Endodermal cell (in vitro differentiated cells): ENCODE measurements at places on chromosomes 2 and 18. TPM values are rescaled to one million over a fixed set of nuclear protein-coding genes. Genes with fewer than 3 reads are reported as not detected.

The MAP2 gene
- 1.1 and 1.8 TPM in 2 replicates for total RNA-seq

The SLC39A6 gene
- total RNA-seq: 33.2 and 34.1 TPM in 2 replicates

The TNFAIP6 gene
- total RNA-seq: 0.16 TPM in 1 of 2 replicates, not detected in the other

The GCG gene
- not detected in 2 replicates for total RNA-seq

The ACMSD gene
- total RNA-seq: not detected in 3 replicates

The RAX gene
- 0.18 TPM in 1 of 2 replicates, not detected in the other for total RNA-seq

The RFTN2 gene
- 0.34 and 0.55 TPM in 2 replicates for total RNA-seq

The SLC4A5 gene
- 2.4 and 3.7 TPM in 2 replicates for total RNA-seq

The ZNF516 gene
- 77.9 to 89.7 TPM (median 89.5 TPM) in 3 replicates for total RNA-seq

The LCT gene
- total RNA-seq: 0.11 TPM in 2 replicates

The KIAA1328 gene
- total RNA-seq: 7.8 to 9.9 TPM (median 8.4 TPM) in 3 replicates

The GKN1 gene
- not detected in 3 replicates for total RNA-seq

GRCh38 chr18:13572148-13572547, 154.2 kb downstream of the FAM210A start:
- H3K4me3 ChIP-seq: no peak overlapping the region
- no peaks in the 10 kb centered on the region for H3K27me3 ChIP-seq
- H3K36me3 ChIP-seq: no peaks in the 10 kb centered on the region
- no peak for DNase-seq

DNA sequence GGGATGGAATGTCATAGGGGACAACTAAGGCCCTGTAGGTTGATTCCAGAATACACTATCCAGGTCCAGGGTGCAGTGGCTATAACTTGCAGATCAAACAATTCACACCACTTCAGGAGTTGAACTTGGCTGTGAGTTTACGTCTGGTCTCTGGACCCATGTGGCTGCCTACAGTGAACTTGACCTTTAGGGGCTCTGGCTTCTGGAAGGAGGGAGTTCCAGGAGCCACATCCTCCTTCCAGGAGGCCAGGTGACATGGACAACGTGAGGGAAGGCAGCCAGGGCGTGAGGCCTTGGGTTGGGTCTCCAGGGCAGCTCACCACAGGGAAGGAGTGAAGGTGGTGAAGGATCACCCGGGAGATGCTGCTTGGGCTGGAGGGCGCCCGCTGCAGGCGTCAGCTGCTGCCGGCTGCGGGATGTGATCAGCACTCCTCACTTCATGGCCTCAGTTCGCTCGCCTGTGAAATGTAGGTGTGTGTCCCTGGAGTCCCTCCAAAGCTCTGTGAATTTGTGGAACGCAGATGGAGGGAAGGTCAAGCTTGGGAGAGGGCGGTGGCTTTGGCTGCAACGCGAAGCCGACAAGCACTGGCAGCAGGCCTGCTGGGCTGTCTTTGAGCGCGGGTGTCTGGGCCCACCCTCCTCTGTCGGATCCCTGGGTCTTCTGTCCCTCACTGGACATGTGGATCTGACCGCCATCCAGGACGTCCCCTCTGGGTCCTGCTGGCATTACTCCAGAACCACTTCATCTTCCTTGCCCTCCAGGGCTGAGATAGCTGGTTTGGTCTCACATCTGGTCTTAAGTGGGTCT, 146.5 kb downstream of the GLI2 start:
- DNase-seq: no peak
- no peaks in the 10 kb centered on the region for H3K27me3 ChIP-seq
- peaks cover 4% of the 10 kb centered on the region for H3K4me1 ChIP-seq
- H3K36me3 ChIP-seq: no peaks in the 10 kb centered on the region
- no peak overlapping the region for H3K27ac ChIP-seq
- H3K4me3 ChIP-seq: no peak overlapping the region

GRCh38 chr2:71157124-71157793, 26.8 kb downstream of the MPHOSPH10 start:
- no peaks in the 10 kb centered on the region for H3K27me3 ChIP-seq
- no peaks in the 10 kb centered on the region for H3K4me1 ChIP-seq
- H3K36me3 ChIP-seq: no peaks in the 10 kb centered on the region
- DNase-seq: peak; percentile 95

DNA sequence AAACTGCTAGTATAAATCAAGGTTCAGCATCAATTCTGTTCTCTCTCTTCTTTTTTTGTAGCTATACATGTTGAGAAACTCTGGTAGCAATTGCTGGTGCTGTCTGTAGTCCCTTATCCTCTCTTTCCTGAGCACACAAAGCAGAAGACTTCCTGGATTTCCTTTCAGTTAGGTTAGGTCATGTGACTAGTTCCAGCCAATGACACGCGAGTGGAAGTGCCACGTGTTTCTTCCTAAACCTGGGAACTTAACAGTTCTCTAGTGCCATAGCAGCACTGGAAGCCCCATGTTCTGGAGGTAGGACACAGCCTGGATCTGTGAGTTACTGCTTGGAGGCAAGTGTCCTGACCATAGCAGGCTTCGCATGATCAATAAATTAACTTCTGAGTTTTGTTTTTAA, 125.9 kb downstream of the PLA2R1 start:
- no peaks in the 10 kb centered on the region for H3K4me1 ChIP-seq
- DNase-seq: peak; percentile 62
- H3K27me3 ChIP-seq: no peaks in the 10 kb centered on the region
- H3K4me3 ChIP-seq: no peak overlapping the region

- DNase-seq: peak; percentile 77
- H3K27me3 ChIP-seq: no peaks in the 10 kb centered on the region
- no peak overlapping the region for H3K27ac ChIP-seq
- peaks cover 3% of the 10 kb centered on the region for H3K4me1 ChIP-seq
- H3K4me3 ChIP-seq: no peak overlapping the region
Observed at GRCh38 chr2:42095923-42096408, 48.1 kb downstream of the PKDCC start.

DNA sequence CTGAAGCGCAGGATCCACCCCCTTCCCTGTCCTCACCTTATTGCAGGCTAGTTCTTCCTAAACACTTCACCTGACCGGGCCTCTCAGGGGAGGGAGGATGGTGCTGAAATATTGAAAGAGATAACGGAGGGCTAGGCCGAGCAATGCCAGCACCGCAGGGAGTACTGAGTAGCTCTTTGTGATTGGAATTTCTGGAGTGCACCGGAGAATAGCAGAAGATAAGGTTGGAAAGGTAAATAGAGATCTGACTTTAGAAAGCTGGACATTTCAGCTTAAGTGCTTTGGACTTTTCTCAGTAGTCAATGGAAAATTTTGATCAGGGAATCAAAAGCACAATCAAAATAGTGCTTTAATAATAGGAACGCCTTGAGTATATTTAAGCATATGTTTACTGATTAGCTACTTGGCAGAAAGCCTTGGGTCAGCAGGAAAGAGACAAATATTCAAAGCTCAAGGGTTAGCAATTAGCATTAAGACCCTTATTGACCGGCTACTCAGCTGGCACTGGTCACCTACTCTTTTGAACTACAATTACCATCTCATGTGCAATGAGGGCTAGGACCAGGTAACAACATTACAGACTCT, 142.9 kb upstream of the NDUFV2 start:
- no peak overlapping the region for H3K4me3 ChIP-seq
- DNase-seq: peak; percentile 76
- H3K36me3 ChIP-seq: no peaks in the 10 kb centered on the region
- H3K4me1 ChIP-seq: peaks cover 8% of the 10 kb centered on the region

GRCh38 chr18:72086421-72086820, 457.7 kb downstream of the CBLN2 start:
- H3K27me3 ChIP-seq: no peaks in the 10 kb centered on the region
- DNase-seq: no peak
- H3K27ac ChIP-seq: no peak overlapping the region
- H3K4me1 ChIP-seq: no peaks in the 10 kb centered on the region
- no peak overlapping the region for H3K4me3 ChIP-seq

DNA sequence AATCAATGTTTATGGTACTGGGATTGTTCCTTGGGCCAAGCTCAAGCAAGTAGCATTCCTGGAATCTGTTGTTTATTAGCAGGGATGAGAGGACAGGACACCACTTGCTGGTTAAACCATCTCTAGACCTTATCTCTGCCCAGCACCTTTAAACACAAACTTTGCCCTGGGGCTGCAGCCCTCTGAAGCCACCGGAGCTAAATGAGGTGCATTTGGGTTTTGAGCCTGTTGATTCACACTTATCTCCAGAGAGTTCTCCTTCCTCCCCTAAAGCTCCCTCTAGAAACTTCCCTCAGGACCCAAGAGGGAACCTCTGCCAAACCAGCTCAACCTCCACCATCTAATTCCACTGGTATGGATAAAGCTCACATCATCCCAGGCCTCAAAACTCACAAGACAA, 94.8 kb upstream of the EPAS1 start:
- H3K27ac ChIP-seq: no peak overlapping the region
- no peaks in the 10 kb centered on the region for H3K4me1 ChIP-seq
- no peak overlapping the region for H3K4me3 ChIP-seq
- no peak for DNase-seq
- H3K36me3 ChIP-seq: no peaks in the 10 kb centered on the region

- no peaks in the 10 kb centered on the region for H3K27me3 ChIP-seq
- no peak for DNase-seq
- H3K4me1 ChIP-seq: no peaks in the 10 kb centered on the region
Observed at GRCh38 chr2:5264361-5264760, 427.8 kb upstream of the SOX11 start.

- H3K36me3 ChIP-seq: peaks cover 73% of the 10 kb centered on the region
- H3K4me1 ChIP-seq: peaks cover 30% of the 10 kb centered on the region
- no peak overlapping the region for H3K27ac ChIP-seq
- H3K4me3 ChIP-seq: no peak overlapping the region
- peak; percentile 92 for DNase-seq
Observed at GRCh38 chr2:30239308-30239985, 8.1 kb downstream of the LBH start.

DNA sequence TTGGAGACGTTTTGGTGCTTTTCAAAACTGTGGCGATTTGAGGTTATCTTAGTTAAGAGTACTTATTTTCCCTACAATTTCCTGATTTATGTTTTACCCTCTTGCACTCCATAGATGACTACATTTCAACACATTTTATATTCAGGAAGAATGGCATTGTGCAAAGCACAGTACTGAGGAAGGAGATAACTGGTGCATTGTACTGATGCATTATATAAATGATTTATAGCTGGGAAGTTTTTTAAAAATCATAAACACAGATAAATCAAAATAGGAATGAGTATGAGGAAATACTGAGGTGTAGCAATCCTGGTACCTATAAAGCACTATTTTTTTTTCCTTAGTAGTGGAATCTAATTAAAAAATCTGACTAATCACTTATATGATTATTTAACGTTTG, 5.6 kb downstream of the REL start:
- H3K4me3 ChIP-seq: no peak overlapping the region
- no peaks in the 10 kb centered on the region for H3K4me1 ChIP-seq
- H3K27me3 ChIP-seq: no peaks in the 10 kb centered on the region
- H3K27ac ChIP-seq: no peak overlapping the region

- DNase-seq: no peak
- no peaks in the 10 kb centered on the region for H3K27me3 ChIP-seq
- H3K36me3 ChIP-seq: no peaks in the 10 kb centered on the region
- H3K27ac ChIP-seq: no peak overlapping the region
Observed at GRCh38 chr2:237259201-237259600, 154.8 kb downstream of the COL6A3 start.

- no peaks in the 10 kb centered on the region for H3K36me3 ChIP-seq
- no peaks in the 10 kb centered on the region for H3K4me1 ChIP-seq
- H3K4me3 ChIP-seq: no peak overlapping the region
- no peak for DNase-seq
- no peaks in the 10 kb centered on the region for H3K27me3 ChIP-seq
- H3K27ac ChIP-seq: no peak overlapping the region
Observed at GRCh38 chr2:3112131-3112530, 265.5 kb downstream of the EIPR1 start.

- no peaks in the 10 kb centered on the region for H3K36me3 ChIP-seq
- H3K4me3 ChIP-seq: no peak overlapping the region
- H3K27me3 ChIP-seq: no peaks in the 10 kb centered on the region
- DNase-seq: peak; percentile 58
- H3K4me1 ChIP-seq: peaks cover 5% of the 10 kb centered on the region
- H3K27ac ChIP-seq: peak overlapping the region; percentile 21
Observed at GRCh38 chr2:163601377-163601776, 134.4 kb downstream of the FIGN start.

DNA sequence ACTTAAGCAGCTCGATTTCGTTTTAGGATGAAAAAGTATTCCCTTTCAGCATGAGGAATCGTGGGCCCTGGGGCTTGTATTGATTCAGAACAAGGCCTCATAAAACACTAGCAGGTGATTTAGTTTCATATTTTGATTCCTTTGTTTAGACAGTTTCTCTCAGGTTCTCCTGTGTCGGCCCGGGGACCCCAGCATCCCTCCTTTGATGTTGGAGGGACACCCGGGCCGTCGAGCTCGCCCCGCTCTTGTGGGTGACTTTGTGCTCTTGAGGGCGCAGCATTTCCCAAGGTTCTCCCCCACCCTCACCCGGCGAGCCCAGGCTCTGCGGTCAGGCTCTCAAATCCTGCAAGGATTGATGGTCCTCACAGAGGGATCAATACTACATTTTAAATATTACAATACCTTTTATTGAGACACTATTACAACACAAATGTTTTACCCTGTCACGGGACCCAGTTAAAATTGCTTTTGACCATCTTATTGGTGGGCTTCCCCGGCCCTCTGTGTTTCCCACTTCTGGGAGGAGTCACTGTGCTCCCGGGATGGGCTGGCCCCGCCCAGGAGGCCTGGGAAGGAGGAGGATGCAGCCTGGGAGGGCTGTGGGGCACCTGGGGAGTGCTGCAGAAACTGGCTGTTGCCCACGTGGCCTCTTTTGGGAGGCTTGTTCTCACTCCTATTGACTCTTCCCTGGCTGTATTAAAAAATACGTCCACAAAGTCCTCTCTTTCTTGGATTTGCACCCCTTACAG, 222.6 kb downstream of the INSIG2 start:
- peak; percentile 83 for DNase-seq
- H3K27ac ChIP-seq: peak overlapping the region; percentile 13
- no peaks in the 10 kb centered on the region for H3K36me3 ChIP-seq
- H3K4me1 ChIP-seq: no peaks in the 10 kb centered on the region
- H3K4me3 ChIP-seq: peak overlapping the region; percentile 81

GRCh38 chr2:25421820-25422411, 80.2 kb upstream of the DNMT3A start:
- no peak overlapping the region for H3K27ac ChIP-seq
- no peaks in the 10 kb centered on the region for H3K27me3 ChIP-seq
- H3K4me3 ChIP-seq: no peak overlapping the region

DNA sequence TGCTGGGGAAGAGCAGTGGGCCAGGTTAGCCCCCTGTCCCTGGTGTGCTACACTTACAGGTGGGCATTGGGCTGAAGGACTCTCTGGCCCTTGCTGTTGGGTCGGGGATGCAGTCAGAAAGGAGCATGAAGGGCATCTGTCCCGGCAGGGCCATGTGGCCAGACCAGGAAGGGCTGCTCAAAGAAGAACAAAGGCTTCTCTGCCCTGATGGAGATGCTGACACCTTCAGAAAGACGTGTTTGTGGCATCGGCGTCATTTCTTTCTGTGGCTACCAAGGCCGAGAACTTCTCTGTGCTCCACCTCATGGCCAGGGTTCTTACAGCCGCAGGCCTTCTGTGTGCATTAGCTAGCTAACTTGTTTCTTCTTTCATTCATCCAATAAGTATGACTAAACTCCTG, 239.1 kb downstream of the FAM210A start:
- H3K4me3 ChIP-seq: no peak overlapping the region
- no peak for DNase-seq
- H3K36me3 ChIP-seq: no peaks in the 10 kb centered on the region
- no peak overlapping the region for H3K27ac ChIP-seq
- H3K4me1 ChIP-seq: no peaks in the 10 kb centered on the region
- H3K27me3 ChIP-seq: no peaks in the 10 kb centered on the region

- H3K27ac ChIP-seq: no peak overlapping the region
- no peak for DNase-seq
- no peaks in the 10 kb centered on the region for H3K4me1 ChIP-seq
- no peak overlapping the region for H3K4me3 ChIP-seq
- no peaks in the 10 kb centered on the region for H3K27me3 ChIP-seq
Observed at GRCh38 chr2:197548582-197548981, 32.7 kb downstream of the MOB4 start.
